Neural crest cell (in vitro differentiated cells): ENCODE measurements at places on chromosomes 2 and 18.
A peak's percentile ranks its signal among the peaks of the same experiment; 100 is the strongest.

GRCh38 chr18:9704233-9705118 lies 3.6 kb upstream of the RAB31 start:
- no peak overlapping the region for H3K27ac ChIP-seq
- peaks cover 17% of the 10 kb centered on the region for H3K4me1 ChIP-seq
- no peaks in the 10 kb centered on the region for H3K36me3 ChIP-seq
- no peak for DNase-seq

GRCh38 chr2:180334514-180334913 lies 327.4 kb upstream of the CWC22 start:
- no peak overlapping the region for H3K4me3 ChIP-seq
- peaks cover 15% of the 10 kb centered on the region for H3K36me3 ChIP-seq
- no peaks in the 10 kb centered on the region for H3K27me3 ChIP-seq
- H3K27ac ChIP-seq: no peak overlapping the region

GRCh38 chr2:20207051-20207450 lies 17.9 kb downstream of the SDC1 start:
- H3K27ac ChIP-seq: no peak overlapping the region
- DNase-seq: no peak
- H3K4me3 ChIP-seq: no peak overlapping the region
- peaks cover 11% of the 10 kb centered on the region for H3K36me3 ChIP-seq
- peaks cover 6% of the 10 kb centered on the region for H3K4me1 ChIP-seq

GRCh38 chr2:202965810-202966460 lies 48.7 kb upstream of the NBEAL1 start:
- no peak overlapping the region for H3K4me3 ChIP-seq
- DNase-seq: no peak
- H3K27ac ChIP-seq: peak overlapping the region; percentile 96
- peaks cover 8% of the 10 kb centered on the region for H3K4me1 ChIP-seq
